ENCODE measurements at places on chromosomes 16 and 17. TPM values are rescaled to one million over a fixed set of nuclear protein-coding genes. Genes with fewer than 3 reads are reported as not detected.

C16orf54 gene
- not detected for total RNA-seq

CNP gene
- 51.7 TPM for total RNA-seq

SLFN14 gene
- total RNA-seq: not detected

TPSAB1 gene
- total RNA-seq: not detected

C16orf46 gene
- 1.0 TPM for total RNA-seq

AOC3 gene
- total RNA-seq: 1.3 TPM

CHST5 gene
- total RNA-seq: not detected

LITAFD gene
- not detected for total RNA-seq

CD300E gene
- not detected for total RNA-seq

ZFHX3 gene
- total RNA-seq: 15.2 TPM

GPRC5B gene
- 2.7 TPM for total RNA-seq

OR1A1 gene
- total RNA-seq: not detected

MYH8 gene
- not detected for total RNA-seq

All from smooth muscle cell of the pulmonary artery (primary cell).